ENCODE measurements at places on chromosomes 16 and 17.

DNA sequence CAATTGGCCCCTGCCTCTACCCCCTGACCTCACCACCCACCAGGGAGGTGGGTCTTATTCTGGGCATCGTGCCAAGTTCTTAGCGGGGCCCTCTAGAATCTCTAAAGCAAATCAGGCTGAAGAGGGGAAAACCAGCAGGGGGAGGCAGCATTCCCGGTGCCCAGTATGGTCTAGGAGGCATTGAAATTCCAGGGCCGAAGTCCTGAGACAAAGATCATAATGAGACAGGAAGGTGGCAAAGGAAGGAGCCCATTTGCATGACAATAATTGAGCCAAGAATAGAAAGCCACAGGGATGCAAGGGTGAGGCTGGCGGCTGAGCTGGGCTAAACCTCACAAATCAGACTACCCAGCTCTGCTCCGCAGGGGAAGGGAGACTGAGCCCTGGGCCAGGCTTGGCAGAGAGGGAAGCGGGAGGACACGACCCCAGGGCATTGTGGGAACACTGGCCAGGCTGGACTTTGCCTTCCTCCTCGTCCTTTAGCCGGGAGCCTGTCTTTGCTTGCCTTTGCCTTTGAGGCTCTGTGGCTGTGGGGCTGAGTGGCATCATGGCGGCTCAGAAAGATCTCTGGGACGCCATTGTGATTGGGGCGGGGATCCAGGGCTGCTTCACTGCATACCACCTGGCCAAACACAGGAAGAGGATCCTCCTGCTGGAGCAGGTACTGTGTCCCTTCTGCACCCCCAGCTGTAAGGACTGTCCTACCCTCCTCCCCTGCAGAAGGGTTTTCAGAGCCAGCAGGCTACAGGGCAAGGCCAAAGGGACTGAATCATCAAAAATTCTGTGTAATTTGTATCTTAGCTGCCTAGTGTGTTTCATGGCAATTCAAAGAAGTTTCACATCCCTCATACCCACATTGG, at the start of gene PIPOX:
Gene PIPOX, plus strand, starts transcription at position 463 of the 860 bp plus-strand sequence. Its CDS starts 85 bp downstream, at position 548.
- DNase-seq: no peak

DNA sequence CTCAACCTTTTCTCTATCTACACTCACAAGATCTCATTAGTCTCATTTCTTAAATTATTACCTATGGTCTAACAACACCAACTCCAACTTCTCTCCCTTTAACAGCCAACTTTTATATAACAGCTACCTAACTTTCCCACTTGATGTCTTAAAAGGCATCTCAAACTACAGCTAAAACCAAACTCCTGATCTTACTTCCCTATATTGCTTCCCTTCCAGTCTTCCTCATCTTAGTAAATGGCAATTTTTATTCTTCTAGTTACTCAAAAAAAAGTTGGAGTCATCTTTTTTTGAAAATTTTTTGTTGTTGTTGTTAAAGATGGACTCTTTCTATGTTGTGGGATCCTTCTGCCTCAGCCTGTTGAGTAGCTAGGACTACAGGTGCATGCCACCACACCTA, 15.3 kb downstream of the SRR start:
- DNase-seq: no peak

DNA sequence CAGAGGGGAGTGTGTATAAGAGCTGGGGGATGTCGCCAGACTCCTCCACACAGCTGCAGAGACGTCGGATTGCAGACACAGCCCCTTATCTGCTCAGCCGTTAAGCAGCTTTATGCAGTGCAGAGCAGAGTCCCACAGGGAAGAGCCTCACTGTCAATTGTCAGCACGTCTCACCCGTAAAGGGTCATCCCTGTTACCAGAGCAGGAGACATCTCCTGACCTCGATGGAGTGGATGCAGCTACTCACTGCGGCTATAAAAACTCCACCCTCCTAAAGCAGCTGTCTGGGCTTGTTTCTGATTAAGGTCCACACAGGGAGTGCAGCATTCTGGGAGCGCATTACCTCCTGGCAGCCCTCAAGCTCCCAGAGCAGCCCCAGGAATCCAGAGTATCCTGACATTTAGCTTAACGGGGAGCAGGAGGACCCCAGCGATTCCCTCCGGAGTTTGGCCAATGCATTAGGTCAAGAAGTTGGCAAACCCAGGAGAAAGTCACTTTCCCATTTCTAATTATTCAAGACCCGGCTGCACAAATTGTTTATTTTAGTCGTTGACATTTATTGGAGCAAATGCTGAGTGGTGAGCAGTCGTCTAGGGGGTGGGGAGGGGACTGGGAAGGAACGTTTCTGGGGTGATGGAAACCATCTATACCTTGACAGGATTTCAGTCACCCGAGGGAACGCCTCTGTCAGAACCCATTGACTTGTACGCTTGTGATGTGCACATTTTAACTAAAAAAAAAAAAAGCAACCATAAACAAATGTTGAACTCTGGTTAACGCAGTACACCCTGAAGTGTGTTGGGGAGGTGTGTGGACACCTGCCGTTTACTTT, 100.0 kb upstream of the ZNF469 start:
- no peak for DNase-seq

GRCh38 chr17:5297245-5297644, 15.2 kb downstream of the RABEP1 start:
- DNase-seq: no peak

GRCh38 chr16:643050-643368, 1.4 kb downstream of the MCRIP2 start:
- no peak for DNase-seq

GRCh38 chr17:61209525-61209924, 190.1 kb upstream of the TBX2 start:
- no peak for DNase-seq

DNA sequence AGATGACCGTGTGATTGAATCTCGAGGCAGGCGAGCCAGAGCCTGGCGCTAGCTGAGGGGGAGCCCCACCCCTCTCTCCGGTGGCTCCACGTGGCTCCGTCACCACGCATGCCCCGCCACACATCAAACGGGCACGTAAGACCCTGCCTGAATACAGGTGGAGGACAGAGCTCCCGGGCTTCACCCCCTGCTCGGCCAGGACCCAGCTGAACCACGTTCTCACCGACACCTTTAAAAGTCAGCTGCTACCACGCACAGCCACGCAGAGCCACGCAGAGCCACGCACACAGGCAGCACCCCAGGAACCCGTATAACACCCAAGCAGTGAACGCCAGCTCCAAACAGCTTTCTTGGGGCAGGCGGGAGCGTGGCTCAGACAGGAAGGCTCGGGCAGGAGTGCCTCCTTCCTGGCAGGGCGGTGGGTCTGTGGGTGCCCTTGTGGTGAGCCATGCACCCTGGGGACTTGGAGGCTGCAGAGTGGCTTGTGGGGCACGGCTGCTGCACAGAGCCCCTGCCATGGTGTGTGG, 4.4 kb downstream of the TMEM204 start:
- DNase-seq: no peak

- DNase-seq: no peak
Measured at GRCh38 chr16:80298676-80299075, 242.1 kb upstream of the DYNLRB2 start.

DNA sequence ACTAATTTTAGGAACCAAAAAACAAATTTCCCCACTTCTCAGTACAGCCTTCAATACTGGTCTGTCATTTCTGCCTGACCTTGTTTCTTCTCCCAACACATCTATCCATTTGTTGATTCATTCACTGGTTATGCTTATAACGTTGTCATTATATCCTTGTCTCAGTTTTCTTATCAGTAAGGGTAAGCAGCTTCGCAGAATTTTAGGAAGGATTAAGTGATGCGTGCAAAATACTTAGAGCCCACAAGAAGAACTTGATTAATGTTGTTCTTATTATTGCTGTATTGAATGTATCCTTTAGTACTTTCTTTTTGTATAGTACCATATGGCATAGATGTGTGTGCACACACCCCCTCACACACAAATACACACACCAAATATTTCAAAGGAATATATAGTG, 403.5 kb upstream of the HSBP1 start:
- no peak for DNase-seq

DNA sequence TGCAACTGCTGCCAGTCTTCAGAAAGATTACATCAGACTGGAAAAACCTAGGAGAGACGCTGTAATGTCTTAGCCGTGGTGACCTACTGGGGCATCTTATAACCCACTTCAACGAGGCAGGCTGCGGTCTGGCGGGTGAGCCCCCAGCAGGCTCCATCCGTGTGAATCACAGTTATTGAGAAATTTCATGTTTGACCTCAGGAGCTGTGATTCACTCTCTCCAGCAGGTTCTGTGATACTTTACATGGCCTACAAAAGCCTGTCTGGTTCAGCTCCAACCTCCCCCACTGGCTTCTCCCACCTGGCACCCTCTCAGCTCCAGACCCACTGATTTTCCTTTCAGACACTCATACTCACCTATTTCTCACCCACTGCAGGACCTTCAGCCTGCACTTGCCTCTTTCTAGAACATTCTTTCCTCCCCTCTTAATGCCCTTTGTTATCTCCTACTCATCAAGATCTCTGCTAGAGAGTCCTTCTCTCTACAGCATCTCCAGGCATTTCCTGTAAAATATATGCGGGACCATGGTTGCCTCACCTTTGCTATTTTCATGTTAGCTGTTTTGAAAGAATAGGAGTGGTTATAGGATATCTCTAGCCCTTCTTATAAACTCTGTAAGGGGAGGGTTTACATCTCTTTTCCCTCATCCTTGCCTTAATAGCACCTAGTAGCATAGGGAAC, 227.9 kb downstream of the MAF start:
- DNase-seq: no peak

DNA sequence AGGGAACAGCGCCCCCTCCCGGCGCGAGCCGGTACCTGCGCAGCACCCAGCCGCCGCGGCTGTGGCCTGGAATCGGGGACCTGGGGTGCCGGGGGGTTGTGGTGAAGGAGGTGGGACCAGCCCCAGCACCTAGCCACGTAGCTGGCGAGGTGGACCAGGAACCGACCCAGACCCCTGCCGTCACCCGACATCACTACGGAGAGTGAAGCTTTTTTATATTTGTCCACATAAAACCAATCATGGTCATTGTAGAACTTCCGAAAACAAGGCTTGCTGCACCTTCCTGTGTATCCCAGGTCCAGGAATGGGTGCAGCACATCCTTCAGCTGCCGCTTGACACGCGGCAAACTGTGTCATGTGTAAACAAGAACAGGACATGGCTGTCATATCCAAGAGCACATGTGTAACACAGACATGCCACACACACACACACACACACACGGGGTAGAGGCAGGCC, 1.3 kb downstream of the HBQ1 start:
- DNase-seq: peak; percentile 71

GRCh38 chr17:8314797-8315763, 5.0 kb downstream of the ARHGEF15 start:
- no peak for DNase-seq

DNA sequence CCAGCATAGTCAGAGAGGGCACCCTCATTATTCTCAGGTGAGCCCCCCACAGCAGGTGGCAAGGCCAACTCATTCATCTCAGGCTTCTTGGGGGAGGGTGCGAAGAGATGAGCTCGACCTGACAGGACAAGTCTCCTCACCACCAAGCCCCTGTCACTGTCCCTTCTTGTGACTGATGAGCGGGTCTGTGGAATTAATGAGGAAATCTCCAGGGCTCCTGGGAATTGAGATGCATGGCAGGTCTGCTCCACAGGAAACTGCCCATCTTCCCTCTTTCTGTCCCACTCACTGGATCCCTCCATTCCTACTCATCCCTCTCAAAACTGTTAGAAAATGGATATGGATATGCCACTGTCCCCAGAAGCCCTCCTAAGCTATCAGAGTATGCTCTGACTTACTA, 32.5 kb upstream of the CES5A start:
- no peak for DNase-seq

DNA sequence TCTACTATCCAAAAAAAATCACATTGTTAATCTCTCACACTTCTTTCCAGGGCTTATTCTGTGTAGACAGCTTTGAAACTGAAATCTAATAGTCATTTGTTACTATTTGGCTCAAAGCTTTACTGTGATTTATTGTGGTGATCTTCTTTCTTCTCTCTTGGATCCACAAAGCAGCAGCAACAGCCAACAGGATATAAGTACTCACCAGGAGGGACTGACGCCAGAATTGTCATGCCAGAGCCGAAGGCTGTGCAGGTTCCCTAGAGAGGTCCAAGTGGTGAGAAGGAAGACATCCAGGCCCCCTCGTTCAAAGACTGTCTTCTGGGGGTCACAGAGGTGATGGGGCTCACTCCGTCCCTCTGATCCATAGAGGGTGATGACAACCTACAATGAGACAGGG, 33.3 kb downstream of the PKD1L3 start:
- no peak for DNase-seq

DNA sequence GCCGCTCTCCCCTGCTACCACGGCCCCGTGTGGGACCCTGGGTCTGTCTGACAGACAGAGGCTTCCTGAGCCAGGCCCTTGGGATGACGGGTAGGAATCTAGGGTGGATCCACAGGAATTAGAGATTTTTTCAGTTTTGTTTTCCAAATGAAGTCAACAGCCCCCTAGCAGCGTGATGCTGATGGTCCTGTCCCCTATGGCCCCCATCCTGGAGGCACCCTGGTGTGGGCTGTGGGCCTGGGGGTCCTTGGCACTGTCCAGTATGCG, 15.5 kb downstream of the CENPX start:
- no peak for DNase-seq
